Activated T-helper 2 cell treated with anti-CD3 and anti-CD28 coated beads, Interferon-gamma antibody, Interleukin-2, Interleukin-4, amounts not matched to agents 10 μg/mL and 5 μg/mL and 100 μg/mL, durations not matched to agents 14 hours and 24 hours and 36 hours (primary cell): ENCODE measurements at places on chromosomes 16 and 17.

- DNase-seq = no peak
Measured at GRCh38 chr17:58399974-58400373, 17.4 kb downstream of the RNF43 start.

DNA sequence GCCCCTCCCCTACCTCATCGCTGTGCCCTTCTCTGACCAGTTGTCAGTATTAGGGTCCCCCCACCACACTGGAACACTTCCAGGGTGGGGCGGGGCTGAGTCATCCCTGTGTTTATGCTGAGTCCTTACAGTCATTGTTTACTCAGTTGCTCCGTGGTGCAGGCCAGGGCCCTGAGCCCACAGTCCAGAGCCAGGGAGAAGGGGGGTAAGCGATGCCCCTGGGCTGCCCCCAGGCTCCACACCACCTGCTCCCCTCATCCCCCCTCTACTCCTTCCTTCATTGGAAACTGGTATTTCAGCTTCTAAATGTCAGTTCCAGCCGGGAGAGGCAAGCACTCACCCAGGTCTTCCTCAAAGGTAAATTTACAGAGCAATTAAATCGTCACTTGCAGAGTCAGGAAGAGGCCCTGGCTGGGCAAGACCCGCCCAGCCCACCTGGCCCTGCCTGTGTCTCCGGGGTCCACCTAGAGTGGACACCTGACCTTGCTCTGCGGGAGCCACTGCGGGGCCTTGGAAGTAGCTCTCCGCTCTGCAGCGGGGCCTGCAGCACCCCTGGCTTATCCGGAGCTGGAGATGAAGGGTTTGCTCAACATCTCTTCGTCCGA, 4.8 kb downstream of the ATP2A3 start:
- DNase-seq = no peak

DNA sequence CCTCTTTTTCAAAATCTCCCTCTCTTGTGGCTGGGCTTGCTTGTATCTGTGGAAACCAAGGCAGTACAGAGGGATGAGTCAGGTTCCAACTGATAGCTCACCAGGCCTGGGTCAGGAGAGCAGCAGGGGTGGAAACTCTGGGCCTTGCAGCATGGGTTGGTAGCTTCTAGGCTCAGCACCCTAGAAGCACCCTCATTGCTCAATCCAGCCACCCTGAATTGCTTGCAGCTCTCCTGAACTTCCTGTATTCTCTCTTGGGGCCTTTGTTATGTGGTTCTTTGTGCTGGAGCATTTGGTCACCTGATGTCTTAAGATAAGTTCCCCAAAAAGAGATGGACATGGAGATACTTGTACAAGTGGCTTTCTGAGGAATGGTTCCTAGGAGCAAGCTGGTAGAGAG, 169.4 kb downstream of the IRX5 start:
- DNase-seq = no peak

DNA sequence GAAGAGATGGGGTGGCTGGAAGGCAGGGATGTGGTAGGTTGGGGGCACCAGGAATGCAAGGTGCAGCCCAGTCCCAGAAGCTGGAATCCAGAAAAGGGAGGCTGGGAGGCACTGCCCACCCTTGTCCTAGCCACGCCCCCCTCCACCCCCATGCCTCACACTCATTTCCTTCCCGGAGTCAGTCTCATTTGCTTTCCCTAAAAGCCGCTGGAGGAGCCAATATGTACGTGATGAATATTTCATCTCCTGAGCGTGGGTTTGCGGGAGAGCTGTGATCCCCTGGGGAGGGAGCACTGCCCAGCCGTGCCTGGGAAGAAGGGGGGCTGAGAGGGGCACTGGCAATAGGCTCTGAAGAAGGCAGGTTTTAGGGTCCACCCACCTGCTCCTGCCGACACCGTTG, 124.5 kb upstream of the LHX1 start:
- DNase-seq = no peak

DNA sequence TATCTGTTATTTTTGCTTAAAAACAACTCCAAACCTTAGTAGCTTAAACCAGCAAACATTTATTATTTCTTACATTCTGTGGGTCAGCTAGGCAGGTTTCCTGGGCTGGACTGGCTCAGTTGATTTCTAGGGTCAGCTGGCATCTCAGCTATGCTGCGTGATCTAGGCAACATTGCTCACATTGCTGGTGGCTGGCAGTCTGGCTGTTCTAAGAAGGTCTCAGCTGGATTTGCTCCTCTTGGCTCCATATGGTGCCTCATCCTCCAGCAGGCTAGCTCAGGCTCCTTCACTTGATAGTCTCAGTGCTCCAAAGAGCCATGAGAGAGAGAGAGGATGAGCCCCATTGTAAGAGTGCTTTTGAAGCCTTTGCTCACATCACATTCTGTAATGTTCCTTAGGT, 470.6 kb upstream of the CDH5 start:
- no peak for DNase-seq

DNA sequence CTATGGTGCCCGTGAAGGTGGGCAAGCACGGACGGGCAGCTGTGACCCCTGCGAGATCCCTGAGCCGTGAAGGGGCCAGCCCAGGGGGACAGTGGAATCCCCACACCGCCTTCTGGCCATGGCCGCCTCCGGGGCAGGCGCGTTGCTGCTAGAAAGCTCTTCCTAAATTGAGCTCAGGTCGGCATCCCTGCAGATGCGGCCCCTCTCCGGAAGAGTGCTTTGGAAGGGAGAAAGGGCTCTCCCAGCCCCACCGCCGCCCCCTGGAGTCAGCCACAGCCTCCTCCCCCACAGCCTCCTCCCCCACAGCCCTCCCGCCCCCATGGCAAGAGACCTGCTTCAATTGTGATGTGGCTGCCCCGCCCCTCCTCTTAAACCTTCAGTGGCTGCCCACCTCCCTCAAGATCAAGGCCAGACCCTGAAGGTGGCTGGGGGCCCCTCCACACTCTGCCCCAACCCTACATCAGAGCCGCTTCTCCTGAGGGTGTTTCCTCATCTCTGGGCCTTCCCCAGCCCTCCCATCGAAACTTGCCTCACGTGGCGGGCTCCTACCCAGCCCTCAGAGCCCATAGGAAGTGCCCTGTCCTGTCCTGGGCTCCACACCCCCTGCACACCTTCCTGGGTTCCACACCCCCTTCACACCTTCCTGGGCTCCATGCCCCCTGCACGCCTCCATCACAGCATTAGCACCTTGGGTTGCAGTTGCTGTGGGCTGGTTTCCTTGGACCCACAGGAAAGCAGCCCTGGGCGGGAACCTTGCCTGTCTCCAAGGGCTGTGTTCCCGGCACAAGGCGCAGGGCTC, 5.5 kb upstream of the CBFA2T3 start:
- no peak for DNase-seq

- DNase-seq = no peak
Measured at GRCh38 chr16:27579087-27579980, 29.4 kb downstream of the KATNIP start.

DNA sequence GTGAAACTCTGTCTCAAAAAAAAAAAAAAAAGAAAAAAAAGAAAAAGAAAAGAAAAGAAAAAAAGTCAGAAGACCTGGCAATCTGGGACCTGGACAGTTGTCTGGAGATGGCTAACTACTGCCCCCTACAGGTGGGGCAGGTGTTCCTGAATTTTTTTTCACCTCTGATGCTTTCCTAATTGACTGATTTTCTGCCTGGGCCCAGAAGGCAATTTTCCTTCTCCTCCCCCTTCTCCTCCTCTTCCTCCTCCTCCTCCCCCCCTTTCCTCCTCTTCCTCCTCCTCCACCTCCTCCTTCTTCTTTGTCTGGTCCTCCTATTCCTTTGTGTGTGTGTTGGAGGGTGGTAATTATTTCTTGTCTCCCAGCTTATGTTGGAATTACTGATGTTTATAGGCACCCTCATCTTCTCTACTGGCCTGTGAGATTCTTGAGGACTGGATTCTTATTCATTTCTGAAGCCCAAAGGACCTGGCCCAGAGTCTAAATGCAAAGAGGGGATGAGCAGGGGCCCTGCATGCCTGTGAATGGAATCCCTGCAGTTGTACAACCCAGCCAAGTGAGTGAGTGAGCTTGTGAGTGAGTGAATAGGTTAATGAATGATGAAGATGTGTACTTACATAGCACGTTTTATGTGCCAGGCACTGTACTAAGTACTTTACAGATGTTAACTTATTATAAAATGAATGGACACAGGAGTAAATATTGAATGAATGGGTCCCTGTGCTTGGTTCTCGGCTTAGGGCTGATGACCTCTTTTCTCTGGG, 26.9 kb downstream of the IRX5 start:
- DNase-seq = no peak

DNA sequence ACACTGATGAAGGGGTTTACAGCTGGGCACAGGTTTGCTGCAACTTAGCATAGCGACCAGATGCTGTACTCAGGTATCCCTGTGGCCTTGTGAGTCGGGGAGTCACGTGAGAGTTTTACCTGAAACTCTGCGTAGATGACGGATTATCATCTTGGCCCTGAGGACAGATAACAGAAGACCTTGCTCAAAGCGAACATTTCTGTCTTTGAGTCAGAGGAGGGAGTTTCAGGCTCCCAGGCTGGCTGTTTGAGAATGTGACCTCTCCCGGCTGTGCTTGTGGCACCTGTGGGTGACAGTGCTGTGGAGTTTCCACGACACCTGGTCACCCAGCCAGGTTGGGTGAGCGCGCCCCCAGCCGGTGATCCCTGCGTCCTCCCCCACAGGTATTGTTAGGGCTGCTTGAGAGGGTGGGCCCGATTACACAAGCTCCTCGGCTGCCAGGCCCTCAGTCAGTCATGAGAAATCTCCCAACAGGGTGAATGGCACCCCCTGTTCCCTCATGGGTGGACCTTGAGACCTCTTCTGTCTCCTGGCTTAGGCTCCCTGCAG, 44.4 kb upstream of the CRISPLD2 start:
- DNase-seq = no peak

DNA sequence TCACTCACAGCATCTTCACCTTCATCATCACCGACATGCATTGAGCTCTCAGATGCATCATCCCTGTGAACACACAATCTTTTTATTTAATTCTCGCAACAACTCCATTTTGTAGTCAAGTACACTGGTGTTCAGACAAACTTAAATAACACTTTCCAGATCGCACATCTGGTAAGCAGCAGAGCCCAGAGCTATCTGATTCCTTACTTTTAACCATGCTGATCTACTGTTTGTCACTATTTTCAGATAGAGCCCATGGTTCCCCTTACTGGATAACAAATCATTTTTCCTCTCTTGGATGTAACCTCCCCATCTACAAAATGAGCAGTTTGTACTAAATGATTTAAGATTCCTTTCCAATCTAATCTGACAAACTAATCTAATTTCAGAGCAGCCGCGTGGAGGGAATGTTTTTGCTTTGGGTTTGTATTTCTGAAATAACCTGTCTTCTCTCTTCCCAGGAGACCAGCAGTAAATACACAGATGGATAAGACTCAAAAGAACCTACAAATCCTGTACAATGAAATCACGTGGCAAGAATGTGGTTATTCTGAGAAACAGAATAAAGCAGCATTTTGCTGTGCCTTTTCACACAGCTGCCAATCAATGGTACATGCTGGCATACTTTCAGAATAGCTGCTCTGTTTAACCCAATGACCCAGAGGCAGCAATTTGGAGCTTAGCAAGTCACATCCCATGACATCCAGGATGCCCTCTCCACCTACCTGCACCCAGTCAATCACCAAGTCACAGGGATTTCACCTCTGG, 72.9 kb upstream of the CCL2 start:
- no peak for DNase-seq

DNA sequence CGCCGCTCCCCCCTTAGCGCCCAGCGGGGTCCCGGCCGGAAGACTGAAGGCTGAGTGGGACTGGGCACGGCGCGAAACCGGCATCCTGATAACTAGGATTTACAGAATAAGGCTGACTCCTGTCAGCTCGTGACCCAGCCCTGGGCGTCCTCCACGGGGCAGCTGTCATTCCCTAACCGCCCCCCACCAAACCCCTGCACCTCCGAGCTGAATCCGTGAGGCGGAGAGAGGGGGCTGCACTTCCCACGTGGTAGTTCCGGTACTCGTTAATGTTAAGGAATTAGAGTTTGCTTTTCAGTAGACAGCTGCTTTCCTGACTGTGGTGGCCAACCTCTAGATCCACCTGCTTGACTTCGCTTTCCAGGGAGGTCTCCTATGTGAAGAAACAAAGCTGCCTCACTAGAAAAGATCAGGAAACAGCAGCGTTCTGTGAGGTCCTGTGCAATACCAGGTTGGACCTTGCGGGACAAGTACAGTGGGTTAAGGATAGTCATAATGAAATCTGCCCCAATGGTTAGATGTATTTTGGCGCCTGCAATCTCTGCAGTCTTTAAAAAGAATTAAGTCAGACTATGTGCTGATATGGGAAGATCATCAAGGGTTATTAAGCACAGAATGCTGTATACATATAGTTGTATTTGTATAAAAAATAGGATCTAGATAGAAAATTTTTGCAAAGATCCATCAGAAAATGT, 1.1 kb upstream of the WBP2 start:
- no peak for DNase-seq

DNA sequence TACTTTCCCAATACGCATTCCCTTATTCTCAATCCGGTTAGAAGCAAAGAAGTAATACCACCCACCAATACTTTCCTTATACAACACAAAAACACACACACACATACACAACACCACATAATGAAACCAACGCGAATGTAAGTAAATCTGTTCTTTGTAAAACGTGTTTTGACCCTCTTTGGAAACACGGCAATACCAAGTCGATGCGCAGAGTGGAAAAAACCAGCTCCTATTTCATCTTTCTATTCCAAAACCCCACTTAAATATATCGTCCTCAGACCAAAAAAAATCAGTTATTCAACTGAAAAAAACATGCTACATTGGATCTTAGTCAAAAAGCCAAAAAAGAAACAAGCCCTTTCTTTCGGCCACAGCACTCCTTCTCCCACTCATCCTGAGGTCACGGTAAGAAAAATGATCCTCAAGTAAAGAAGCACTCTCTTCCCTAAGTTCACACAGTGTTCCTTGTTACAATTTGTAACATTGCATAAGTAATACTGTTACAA, 31.0 kb upstream of the ARL4D start:
- DNase-seq = peak; percentile 57

GRCh38 chr17:69404399-69404798, 10.1 kb upstream of the MAP2K6 start:
- no peak for DNase-seq

DNA sequence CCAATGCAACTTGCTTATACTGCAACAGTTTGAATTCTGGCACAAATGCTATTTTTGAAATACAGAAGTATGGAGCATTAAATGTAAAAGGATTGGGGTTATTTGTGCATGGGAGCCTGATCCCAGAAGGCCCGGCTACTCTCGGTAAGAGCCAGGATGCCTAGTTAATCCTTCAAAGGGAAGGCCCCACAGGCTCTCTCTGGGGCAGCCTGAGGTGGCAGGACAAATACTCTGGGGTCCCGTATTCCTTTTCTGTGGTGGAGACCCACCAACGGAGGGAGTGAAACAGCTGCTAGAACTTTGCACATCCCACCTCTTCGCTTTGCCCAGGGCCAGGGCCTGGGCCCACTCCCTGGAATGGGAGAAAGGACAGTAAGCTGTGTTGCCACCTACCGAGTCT, 30.4 kb downstream of the ERN1 start:
- no peak for DNase-seq
